ENCODE measurements at places on chromosomes 13 and 19.

DNA sequence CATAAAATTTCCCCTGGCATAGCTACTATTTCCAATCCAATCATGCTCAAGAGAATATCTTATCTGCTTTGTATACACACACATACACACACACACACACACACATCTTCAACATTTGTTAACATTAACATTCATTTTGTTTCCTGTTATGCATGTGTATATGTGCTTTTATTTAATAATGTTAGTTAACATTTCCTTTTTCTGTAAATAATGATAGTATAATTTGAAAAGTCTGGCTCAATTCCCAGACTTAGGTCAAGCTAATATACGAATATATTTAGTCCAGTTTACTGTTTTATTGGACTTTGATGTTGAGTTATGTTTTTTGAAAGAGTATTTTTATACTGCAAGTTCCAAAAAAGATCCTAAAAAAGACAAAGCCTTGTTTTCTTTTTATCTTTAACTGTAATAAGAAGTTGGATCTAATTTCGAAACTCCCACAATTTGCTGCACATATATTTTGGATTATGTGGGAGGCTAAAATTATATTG, 1072.4 kb downstream of the EFNB2 start:
- DNase-seq: no peak

- DNase-seq: no peak
These were observed 35.6 kb upstream of the ZNF507 start for GRCh38 chr19:32309711-32310390.

- DNase-seq: no peak
These were observed 801 bp upstream of the KCNN1 start for GRCh38 chr19:17966129-17966483.

GRCh38 chr19:55676383-55676782, 1.4 kb downstream of the EPN1 start:
- no peak for DNase-seq

DNA sequence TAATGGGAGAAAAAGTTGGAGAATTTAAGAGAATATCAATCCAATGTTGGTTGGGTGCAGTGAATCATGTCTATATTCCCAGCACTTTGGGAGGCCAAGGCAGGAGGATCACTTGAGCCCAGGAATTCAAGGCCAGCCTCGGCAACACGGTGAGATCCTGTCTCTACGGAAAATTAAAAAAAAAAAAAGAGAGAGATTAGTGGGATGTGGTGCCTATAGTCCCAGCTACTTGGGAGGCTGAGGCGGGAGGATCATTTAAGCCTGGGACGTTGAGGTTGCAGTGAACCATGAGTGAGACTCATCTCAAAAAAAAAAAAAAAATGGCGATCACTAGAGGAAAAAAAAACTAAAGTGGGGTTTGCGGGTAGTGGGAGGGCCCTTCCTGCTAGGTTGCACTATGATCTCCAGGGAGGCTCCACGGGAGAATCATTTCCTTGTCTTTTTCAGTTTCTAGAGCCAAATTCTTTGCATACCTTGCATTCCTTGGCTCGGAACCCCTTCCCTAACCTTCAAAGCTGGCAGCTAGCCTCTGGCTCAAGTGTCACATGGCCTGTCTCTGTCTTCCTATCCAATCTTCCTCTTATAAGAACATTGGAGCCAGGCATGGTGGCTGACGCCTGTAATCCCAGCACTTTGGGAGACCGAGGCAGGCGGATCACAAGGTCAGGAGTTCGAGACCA, 5.8 kb upstream of the ERCC2 start:
- DNase-seq: no peak

GRCh38 chr13:89518289-89519077, 1829.0 kb upstream of the MIR17HG start:
- no peak for DNase-seq

Measured in NCI-H1694 treated with DMSO at 0.1 percent for 48 hours (cell line).